CD4-positive, alpha-beta memory T cell (primary cell): ENCODE measurements at places on chromosomes 1 and 21. TPM values are rescaled to one million over a fixed set of nuclear protein-coding genes. Genes with fewer than 3 reads are reported as not detected.

WNT9A gene
- 0.08 TPM for total RNA-seq

- no peak for DNase-seq
Observed at GRCh38 chr1:247552231-247552630, 3.3 kb downstream of the GCSAML start.

DNA sequence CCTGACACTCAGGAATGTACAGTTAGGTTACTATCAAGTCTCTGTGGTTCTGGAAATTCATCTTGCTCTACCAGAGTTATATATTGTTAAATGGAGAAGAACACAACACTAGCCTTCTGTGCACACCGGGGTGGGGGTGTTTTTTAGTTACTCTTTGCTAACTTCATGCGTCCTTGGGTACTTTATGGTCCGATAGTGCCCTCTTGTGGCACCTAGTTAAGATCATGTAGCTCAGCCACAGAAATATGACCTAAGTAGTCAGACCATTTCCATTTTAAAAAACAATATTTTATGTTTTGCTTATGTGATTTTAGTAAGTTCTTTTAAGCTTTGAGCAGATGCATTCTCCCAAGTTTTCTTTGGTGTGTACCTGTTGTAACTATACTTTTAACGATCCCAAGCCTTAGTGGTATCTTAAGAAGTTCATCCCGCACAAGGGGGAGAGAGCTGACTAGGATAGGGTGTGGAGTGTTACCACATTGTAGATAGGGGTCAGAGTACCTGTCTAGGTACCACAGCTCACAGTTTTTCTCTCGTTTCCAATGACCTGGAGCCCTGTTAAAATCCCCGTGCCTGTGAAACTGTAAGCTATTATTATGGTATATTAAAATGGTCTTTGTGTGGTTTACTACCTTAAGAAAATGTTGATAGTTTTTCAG is 20.6 kb upstream of the SH3D21 start:
- DNase-seq: peak; percentile 73

PCSK9 gene
- total RNA-seq: not detected

GBP3 gene
- 54.1 TPM for total RNA-seq

DNA sequence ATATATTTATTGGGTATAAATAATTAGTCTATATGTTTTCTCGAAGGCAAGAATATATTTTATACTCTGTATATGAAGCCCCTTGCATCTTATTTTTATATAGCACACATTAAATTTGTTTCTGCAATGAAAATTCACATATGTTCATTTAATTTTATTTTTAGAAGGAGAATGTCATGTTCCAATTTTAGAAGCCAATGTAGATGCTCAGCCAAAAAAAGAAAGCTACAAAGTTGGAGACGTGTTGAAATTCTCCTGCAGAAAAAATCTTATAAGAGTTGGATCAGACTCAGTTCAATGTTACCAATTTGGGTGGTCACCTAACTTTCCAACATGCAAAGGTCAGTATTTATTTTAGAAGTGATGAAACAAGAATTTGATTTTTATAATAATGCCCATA is 16.6 kb downstream of the CFHR5 start:
- no peak for DNase-seq

GRCh38 chr1:201226859-201227488 is 36.4 kb downstream of the IGFN1 start:
- DNase-seq: no peak

DNA sequence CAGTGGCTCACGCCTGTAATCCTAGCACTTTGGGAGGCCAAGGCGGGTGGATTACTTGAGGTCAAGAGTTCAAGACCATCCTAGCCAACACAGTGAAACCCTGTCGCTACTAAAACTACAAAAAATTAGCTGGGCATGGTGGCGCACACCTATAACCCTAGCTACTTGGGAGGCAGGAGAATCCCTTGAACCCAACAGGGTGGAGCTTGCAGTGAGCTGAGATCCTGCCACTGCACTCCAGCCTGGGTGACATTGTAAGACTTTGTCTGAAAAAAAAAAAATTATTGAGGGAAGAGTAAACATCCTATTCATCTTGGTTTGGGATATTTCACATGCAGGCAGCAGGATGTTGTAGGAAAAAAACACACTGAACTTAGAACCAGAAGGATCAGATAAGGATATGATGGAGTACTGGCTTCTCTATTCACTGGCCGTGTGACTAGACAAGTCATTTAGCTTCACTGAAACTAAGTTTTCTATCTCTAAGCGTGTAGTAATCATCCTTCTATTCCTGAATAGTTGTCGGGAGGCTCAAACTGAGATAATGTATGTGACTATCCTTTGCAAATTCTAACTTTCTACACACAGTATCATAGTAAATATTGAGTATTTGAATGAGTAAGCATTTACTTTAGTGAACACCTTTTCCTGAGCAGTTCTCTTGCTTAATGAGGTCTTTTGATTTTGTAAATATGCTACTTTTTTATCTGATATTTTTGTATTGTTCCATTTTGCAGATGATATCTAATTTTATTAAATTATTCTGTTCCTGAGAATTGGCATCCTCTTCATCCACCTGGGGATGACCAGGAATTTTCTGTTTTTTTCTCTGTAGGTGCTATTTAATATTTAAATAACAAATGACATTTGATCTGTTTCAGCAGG is 18.2 kb downstream of the CAP1 start:
- no peak for DNase-seq

DNA sequence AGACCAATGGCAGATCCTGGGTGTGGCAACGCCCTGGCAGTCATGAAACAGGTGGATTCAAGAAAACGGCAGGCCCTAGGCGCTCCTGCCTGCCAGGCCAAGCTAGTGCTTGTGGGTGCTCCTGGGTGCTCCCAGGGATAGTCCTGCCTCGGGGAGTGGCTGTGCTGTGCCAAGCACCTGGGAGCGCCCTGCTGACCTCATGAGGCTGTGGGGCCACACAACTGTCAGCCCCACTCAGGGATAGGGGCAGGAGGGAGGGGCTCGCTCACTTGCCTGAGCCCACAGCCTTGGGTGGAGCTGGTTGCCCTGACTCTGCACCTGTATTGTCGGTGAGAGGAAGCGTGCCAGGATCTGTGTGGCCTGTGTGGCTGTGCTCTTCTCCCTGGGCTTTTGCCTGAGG is 9.4 kb downstream of the SNAP47 start:
- DNase-seq: no peak

COL16A1 gene
- total RNA-seq: not detected

DNA sequence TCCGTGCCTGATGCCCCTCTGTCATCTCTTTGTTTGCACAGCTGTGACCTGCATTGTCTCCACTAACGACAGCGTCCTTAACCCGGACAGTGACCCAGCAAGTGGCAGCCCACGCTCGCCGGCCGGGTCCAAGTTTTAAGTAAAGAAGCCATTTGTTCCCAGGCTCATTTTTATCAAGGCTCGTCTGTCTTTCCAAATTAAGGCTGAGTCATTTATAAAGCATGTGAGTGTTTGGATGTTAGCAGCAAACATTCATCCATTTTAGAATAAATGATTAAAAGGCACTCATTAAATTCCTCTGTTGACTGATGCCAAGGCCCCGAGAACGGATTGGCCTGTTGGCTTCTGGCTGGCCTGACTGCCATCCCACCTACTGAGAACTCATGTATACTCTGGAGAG is 514.5 kb downstream of the NPHP4 start:
- no peak for DNase-seq

DNA sequence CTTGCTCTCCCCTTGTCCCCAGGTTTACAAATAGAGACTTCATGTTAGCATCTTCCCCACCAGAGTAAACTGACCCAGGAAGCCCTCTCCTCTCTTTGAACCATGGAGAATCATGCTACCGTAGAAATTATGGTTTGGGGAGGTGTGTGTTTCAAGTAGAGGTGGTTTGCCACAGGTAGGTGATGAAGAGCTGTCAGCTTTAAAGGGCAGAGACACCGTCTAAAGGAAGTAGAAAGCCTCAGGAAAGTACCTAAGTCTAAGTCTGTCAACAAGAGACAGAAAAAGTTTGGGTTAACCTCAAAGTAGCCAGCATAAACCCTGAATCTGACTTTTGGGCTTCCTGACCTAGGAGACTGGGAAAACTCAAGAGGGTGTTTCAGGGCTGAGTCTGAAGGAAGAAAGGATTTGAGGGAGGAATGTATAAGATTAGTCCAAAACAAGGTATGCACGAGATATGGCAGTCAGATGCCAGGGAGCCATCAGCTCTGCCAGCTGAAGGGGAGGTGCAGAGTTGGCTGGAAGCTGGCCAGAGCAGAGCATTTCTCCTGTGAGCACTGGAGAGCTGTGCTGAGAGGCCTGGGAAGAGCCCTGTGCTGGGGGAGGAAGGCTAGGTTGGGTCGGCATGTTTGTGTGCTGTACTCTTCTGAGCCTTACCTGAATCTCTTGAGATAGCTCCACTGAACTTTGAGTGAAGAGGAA is 14.3 kb downstream of the ADAMTSL4 start:
- peak; percentile 80 for DNase-seq

LINGO4 gene
- total RNA-seq: 0.36 TPM

GRCh38 chr1:238252033-238252802 is 361.5 kb upstream of the ZP4 start:
- DNase-seq: peak; percentile 4

GRCh38 chr1:161497961-161498360 is 7.3 kb upstream of the FCGR2A start:
- DNase-seq: no peak

DNA sequence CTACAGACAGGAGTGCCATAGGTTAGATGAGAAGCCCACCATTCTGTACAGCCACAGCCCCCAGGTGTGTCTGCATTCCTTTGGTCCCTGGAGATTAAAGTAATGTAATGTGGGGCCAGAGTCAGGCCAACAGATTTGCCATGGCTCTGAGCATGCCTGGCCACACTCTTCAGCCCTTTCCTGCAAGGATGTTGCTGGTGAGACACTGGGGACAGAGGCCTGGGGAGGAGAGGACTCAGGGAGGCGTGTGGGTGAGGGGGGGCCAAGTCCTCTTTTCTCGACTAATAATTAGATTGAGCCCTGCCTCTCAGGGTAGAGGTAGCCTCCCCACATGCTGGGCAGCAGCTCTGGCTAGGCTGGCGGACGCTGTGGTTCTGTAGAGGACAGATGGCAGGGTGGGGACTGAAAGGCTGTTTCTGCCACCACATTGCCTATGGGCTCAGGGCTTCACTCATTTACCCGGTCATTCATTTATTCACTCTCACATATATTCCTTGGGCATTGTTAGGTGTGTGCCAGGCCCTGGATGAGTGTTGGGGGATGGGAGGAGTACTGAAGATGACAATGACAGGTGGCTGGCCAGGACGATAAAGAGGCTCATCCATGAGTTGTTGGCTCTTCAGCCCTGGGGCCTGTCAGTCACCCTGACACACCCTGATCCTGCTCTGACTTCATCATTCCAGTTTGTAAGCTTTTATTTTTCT is 7.1 kb upstream of the PRCC start:
- no peak for DNase-seq

DNA sequence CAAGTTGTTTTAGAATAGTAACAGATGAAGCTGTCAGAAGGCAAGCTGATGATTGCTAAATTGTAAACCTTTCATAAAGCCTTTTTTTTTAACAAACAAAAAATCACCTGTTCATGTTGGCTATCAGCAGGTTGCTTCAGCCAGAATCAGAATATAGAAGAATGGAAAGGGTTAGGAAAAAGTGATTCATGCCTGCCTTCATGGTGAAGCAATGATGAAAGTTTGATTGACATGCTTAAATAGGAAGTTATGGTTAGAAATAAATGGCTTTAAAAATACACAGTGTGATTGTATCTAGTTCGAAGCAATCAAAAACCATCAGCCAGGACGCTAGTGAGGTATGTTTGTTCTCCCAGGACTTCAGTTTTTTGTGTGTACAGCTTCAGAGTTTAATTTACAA is 37.9 kb downstream of the GABPA start:
- DNase-seq: no peak

DNA sequence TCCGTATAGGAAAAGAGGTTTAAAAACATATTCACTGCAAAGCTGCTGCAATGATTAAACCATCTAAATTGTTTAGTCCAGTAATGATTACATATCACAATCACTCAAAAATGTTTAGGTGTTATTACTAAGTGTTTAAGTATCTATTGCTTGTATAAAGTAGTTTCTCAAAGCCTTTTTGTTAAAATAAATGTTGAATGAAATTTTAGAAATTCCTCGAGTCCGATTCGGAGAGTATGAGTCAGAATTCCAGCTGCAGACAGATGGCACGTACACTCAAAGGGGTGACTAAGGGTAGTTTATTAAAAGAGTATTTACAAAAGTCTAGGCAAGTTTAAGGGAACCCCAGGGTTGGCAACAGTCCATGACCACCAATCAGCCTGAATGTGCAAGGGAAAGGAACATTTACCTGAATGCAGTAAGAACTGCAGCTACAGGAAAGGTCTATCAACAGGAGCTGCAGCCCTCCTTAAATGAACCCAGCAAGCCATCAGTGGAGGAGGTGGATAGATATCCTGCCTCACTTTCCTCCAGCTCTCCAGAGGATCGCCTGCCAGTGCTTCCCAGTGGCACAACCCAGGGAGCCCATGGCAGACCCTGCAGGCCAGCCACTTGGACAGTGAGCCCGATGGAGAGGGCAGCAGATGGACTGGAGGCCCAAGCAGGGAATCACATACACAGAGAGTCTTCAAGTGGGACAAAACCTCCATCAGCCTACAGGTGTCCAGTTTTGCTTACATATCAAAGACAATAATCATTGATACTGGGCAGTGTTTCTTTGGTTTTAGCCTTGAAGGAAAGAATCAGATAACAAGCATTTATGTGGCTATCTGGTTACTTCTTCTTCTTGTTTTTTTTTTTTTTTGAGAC is 92.1 kb upstream of the SLC44A3 start:
- DNase-seq: no peak

GRCh38 chr1:54579337-54579781 is 31.3 kb downstream of the ACOT11 start:
- no peak for DNase-seq

AP4B1 gene
- 75.5 TPM for total RNA-seq

GRCh38 chr1:30478283-30478682 is 245.1 kb downstream of the MATN1 start:
- no peak for DNase-seq

DNA sequence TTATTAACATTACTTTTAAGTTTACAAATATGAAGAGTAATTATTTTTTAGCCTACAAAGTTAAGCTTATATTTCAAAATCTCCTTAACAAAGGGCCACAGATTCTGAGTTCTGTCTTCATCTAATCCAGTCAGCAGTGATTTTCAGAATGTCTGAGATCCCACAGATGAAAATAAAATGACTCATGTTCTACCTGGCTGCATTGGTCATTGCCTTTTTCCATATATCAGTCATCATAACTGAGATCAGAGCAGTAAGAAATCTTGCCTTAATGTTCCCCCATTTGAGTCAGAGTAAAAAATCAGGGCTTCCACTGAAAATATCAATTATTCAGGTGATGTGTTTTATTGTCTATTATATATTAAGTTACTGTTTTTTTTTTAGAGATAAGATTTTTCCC is 416.1 kb downstream of the MRPL39 start:
- no peak for DNase-seq

SLC6A9 gene
- 0.75 TPM for total RNA-seq
